CD4-positive, alpha-beta memory T cell (primary cell): ENCODE measurements at places on chromosomes 16 and 17. TPM values are rescaled to one million over a fixed set of nuclear protein-coding genes. Genes with fewer than 3 reads are reported as not detected.

DNA sequence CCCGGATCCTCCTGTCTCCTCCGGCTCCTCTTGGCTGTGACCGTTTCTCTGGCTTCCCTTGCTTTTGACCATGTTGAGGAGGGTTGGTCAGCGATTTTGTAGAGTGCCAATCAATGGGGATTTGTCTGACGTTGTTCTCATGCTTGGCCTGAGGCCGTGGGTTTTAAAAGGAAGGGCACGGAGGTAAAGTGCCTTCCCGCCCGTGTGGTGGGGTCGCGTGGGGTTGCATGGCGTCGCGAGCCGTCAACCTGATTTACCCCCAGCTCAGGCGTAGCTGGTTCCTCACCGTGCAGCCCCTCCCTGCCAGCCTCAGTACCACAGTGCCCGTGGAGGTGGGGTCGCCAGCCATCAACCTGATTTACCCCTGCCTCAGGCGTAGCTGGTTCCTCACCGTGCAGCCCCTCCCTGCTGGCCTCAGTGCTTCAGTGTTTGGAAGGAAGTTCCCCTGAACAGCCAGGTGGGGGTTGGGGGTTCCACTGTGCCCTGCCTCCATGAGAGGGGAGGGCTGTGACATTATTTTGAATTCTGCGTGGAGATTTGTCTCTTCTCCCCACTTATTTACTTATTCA is 5.0 kb downstream of the TPSAB1 start:
- no peaks in the 10 kb centered on the region for H3K4me1 ChIP-seq
- H3K36me3 ChIP-seq, result no peaks in the 10 kb centered on the region
- no peaks in the 10 kb centered on the region for H3K27me3 ChIP-seq
- no peak overlapping the region for H3K4me3 ChIP-seq
- no peak for DNase-seq
- no peak overlapping the region for H3K27ac ChIP-seq

GRCh38 chr17:49468811-49469385 is 26.2 kb upstream of the NGFR start:
- no peak overlapping the region for H3K27ac ChIP-seq
- H3K4me3 ChIP-seq, result no peak overlapping the region
- H3K4me1 ChIP-seq, result peaks cover 6% of the 10 kb centered on the region
- DNase-seq, result no peak
- peaks cover 28% of the 10 kb centered on the region for H3K27me3 ChIP-seq

DNA sequence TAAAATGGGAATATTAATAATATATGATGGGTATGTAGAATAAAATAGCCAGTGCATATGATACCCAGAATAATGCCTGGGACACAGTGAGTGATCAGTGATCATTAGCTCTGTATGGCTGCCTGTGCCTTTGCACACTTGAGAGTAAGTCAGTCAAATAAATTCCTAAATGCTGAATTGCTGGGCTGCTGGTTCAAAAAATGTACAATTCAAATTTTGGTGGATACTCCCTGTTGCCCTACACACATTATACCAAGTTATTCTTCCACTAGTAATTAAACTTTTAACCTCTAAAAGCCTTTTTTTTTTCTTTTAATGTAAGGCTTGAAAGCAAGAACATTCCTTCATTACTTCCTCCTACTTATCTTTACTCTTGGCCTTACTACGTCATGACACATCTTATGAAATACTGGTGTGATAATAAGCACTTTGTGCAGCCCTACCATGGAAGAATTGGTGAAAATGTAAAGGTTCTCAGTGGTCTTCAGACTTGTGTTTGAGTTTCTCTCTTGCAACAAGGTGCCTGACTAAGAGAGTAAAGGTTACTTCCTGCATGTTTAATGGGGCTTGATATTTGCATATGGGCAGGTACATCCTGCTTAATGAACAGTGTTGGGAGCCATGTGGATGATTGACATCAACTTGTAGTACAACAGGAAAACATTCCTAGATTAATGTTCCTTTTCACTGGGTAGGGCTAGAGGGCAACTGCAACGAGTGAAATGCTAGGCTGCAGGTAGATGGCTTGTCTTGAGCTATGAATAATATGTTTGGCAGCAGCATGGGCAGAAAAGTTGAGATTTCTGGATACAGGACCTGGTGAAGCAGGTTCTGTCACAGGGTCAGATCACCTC is 84.3 kb downstream of the PRKCA start:
- no peak overlapping the region for H3K27ac ChIP-seq
- H3K4me1 ChIP-seq, result peaks cover 26% of the 10 kb centered on the region
- no peaks in the 10 kb centered on the region for H3K27me3 ChIP-seq
- H3K4me3 ChIP-seq, result no peak overlapping the region

DNA sequence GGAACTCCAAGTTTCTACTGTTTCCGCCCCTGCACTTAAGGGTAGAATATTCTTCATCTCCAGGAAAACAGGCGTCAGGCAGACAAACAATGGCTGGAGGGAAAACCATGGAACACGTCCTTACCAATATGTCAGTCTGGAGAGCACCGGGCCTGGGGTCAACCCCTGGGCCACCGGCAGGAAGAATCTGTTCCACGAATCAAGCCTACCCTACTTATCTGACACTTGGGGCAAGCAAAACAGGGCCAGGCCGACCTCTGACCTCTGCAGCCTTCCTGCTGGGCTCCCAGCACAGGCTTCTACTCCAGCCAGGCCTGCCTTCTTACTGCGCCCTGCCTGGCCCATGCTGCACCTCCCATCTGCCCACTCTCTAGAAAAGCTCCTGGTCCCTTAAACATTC is 10.1 kb downstream of the VAC14 start:
- H3K4me3 ChIP-seq, result no peak overlapping the region
- H3K27ac ChIP-seq, result no peak overlapping the region
- H3K4me1 ChIP-seq, result peaks cover 8% of the 10 kb centered on the region
- no peaks in the 10 kb centered on the region for H3K27me3 ChIP-seq

The CMTM1 gene
- 13.4 TPM for total RNA-seq

The LGALS9C gene
- total RNA-seq, result not detected

The TK2 gene
- 10.2 TPM for total RNA-seq

The EVPLL gene
- total RNA-seq, result not detected

The MILR1 gene
- total RNA-seq, result 0.90 TPM
